Right ventricle myocardium inferior (tissue), 1 donor: ENCODE measurements at places on chromosomes 12 and 14. TPM values are rescaled to one million over a fixed set of nuclear protein-coding genes. Genes with fewer than 3 reads are reported as not detected.

The ABCD2 gene
- 9.4 TPM for total RNA-seq

The TIMM9 gene
- 24.1 TPM for total RNA-seq

The ATP6V1D gene
- total RNA-seq = 156 TPM

The POLE2 gene
- 0.54 TPM for total RNA-seq

The LRRK2 gene
- 8.4 TPM for total RNA-seq

The CCDC197 gene
- total RNA-seq = 0.84 TPM

The AMN gene
- total RNA-seq = 0.14 TPM

The RIN3 gene
- 13.0 TPM for total RNA-seq

The SLC5A8 gene
- not detected for total RNA-seq
